ENCODE measurements at places on chromosomes 3 and 15.

DNA sequence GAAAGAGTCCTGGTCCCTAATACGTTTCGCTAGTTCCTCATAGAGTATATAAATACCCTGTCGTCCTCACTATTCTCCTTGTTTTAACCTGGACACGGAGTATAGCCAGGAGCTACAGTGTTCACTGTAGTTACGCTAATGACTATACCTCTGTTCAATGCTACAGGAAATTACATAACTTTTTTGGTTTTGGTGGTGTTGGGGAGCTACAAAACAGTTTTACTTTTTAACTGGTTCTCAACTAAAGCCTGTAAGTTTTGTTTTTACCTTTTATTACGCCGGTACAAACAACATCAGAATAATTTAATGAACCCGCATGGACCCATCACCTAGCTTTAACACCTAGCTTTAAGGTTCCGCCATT is 1.5 kb downstream of the LMLN start:
- no peak for DNase-seq

DNA sequence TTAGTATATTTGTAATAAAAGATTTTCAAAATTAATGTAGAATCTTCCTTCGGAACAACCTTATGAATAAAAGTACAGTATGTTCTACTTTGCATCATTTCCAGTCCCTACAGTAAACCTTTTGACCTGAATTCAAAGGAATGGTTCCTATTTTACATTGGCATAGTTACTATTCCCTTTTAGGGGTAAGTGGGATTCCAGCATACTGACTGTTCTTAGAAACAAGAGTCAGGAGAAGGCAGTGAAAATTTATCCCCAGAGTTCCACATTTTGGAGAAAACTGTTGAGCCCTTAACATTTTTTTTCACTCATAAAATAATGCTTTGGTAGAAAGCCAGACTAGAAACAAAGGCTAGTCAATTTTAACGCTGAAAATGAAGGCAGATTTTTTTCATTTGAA is 78.1 kb downstream of the P3H2 start:
- DNase-seq, result no peak

- peak; percentile 10 for DNase-seq
These were observed 21.3 kb downstream of the PRTG start for GRCh38 chr15:55721554-55722185.

DNA sequence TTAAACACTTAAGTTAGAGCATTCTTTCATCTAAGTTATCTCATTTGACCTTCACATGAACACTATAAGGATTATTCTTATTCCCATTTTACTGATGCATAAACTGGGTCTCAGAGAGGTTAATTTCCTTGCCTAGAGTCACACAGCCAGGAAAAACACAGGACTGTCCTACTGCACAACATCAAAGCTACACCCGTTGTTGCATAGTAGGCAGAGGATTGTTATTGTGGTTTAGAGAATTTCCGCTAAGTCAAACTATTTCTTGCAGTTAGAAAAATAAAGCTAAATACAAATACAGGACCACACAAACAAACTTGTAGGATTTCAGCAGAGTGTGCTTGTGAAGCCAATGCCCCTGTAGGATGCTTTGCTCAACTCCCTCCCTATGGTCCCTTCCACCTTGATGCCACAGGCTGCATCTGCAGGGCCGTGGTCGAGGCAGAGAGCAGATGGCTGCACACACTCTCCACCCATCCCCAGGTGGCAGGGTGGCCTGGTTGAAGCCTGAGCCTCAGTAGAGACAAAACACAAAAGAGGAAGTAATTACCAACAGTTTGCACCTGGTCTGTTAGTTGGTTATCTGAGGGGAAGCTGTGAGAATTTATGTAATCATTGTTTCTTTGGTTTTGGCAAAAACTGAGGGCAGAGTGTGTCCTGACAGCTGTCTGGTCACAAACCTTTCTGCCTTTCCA is 41.1 kb upstream of the SKOR1 start:
- peak; percentile 47 for DNase-seq

DNA sequence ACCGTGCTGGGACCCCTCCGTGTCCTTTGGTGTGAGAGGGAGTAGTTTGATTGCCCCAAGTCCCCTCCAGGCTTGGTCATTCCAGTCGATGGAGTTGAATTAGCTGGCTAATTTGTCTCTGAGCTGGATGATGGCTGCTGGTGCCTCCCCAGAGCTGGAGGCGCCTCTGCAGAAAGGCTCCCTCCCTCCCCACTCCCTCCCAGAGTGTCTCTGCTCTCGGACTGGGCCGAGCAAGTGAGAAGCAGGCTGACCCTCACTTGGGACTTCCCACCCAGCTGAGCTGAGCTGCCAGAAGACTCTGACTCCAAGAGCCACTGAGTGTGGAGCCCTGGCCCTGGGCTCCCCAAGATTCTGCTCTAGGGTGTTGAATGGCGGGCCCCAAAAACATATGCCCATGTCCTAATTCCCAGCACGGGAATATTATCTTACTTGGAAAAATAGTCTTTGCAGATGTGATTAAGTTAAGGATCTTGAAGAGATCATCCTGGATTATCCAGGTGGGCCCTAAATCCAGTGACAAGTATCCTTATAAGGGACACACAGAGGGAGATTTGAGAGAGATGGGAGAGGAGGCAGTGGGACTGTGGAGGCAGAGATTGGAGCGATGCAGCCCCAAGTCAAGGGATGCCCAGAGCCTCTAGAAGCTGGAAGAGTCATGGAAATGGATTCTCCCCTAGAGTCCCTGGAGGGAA is 60.7 kb upstream of the TLE3 start:
- DNase-seq, result no peak

GRCh38 chr3:188139466-188139865 is 14.5 kb upstream of the LPP start:
- no peak for DNase-seq

- peak; percentile 80 for DNase-seq
These were observed 226.3 kb downstream of the TAFA4 start for GRCh38 chr3:68706096-68706495.

GRCh38 chr15:63042877-63043334 is 359 bp downstream of the TPM1 start:
- DNase-seq, result no peak

- DNase-seq, result peak; percentile 11
These were observed 16.0 kb downstream of the ANKRD63 start for GRCh38 chr15:40266828-40267304.

- DNase-seq, result no peak
These were observed 12.0 kb downstream of the AGTR1 start for GRCh38 chr3:148709560-148710253.

DNA sequence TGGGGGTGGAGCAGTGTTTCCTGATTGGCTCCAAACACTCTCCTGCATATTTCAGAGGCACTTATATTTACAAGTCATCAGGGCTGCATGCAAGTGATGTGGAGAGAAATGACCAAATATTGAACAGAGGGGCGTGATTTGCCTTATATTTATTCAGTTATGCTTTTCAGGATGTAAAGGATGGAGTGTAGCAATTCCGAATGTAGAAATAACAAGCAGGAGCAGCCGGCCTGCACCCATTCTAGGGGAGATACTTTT is 19.4 kb upstream of the SEMA5B start:
- no peak for DNase-seq

GRCh38 chr3:134378818-134379217 is 4.6 kb upstream of the AMOTL2 start:
- no peak for DNase-seq

DNA sequence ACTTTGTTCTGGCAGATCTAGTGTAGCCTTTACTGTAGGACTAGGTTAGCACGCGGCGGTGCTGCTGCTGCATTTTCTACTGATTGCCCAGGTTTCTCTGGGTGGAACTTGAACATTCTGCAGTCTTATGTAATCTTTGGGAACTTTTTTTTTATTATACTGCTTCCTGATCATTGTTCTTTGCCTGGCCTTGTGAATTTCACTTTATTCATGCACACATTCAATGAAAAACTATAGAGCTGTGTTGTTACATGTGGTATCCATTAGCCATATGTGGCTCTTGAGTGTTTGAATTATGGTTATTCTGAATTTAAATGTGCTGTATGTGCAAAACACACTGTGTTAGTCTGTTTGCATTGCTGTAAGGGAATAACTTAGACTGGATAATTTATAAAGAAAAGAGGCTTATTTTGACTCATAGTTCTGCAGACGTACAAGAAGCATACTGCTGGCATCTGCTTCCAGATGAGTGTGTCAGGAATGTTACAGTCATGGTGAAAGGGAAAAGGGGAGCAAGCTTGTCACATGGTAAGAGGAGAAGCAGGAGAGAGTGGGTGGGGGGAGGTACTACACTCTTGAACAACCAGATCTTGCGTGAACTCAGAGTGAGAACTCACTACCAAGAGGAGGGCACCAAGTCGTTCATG is 26.5 kb downstream of the MEF2A start:
- no peak for DNase-seq

Measured in OCI-M1 (cell line).